ENCODE measurements at places on chromosomes 1 and 21.
A peak's percentile ranks its signal among the peaks of the same experiment; 100 is the strongest.

DNA sequence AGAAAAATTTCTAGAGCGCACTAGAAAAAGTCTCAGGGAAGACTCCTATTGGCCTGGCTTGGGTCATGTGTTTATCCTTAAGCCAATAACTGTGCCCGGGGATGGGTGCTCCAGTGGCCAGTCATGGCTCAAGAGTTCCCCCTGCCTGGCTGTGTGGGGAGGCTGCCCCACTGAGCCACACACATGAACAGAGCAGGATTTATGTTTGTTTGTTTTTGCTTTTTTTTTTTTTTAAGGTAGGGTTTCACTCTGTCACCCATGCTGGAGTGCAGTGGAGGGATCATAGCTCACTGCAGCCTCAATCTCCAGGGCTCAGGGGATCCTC, 21.8 kb downstream of the EDN2 start:
- no peak for DNase-seq

DNA sequence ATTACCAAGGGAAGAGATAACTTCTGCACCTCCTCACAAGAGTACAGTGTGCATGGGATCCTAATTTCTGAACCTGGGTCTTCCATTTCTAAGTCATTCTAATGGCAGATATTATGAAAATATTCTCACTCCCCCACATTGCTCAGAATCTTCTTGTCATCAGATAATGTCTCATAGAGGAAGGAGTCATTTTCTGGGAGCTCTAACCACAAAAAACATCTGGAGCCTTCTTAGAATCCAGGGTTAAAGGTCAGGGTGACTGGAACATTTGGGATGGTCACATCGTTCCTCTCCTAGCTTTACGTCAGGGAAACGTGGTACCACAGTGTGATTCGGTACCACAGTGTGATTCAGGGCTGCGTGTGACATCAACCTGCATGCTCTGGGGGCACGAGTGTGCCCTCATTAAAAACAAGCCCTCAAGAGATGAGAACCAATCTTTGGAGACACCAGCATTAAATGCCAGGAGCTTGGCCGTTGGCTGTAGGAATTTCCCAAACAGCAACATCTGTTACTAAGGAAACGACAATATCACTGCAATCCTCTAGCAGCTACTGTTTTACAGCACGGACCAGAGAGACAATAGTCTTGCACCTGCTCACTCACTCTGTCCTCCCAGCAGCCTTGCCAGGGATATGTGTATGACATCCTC, 179.1 kb downstream of the PSMG1 start:
- peak; percentile 35 for DNase-seq

DNA sequence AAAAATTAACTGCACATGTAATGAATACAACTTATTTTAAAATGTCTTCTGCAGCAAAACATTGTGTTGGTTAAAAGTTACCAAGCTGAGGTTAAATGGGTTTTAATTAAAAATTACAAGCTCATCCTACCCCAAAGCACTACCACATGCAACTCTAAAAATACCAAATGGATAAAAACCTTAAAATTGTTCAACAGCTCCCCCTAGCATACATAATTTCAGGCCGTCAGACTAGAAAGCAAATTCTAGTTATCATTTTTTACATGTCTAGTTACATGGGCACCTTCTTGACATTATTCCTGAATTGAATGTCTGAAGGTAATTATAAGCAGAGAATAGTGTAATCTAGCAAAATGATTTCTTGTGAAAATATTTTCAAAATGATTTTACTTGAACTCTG, 176.5 kb downstream of the C1orf21 start:
- peak; percentile 5 for DNase-seq

GRCh38 chr1:31752952-31753475, 11.1 kb downstream of the ADGRB2 start:
- DNase-seq, result peak; percentile 33

- DNase-seq, result no peak
Measured at GRCh38 chr1:160363010-160363409, 3.9 kb upstream of the NHLH1 start.

- DNase-seq, result peak; percentile 68
Measured at GRCh38 chr1:227318853-227319607, 738 bp upstream of the CDC42BPA start.

DNA sequence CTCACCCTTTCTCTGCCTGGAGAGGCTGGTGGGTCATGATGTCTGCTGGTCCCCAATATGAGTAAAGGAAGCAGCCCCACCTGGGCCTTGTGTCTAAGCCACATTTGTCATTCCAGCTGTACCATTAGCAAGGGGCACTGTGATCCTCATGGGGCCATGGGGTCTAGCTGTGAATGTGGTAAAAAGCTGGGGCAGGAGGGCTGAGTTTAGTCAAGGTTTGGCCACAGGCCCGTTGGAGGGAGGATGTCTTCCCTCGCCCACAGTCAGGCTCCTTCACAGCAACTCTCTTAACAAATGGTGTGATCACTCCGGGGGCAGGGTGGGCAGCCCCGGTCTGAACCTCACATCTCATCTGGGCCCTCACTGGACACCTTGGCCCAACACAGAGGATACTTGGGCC, 115.4 kb downstream of the DMRTB1 start:
- DNase-seq, result no peak

- no peak for DNase-seq
Measured at GRCh38 chr1:241614144-241614543, 26.0 kb downstream of the CHML start.

DNA sequence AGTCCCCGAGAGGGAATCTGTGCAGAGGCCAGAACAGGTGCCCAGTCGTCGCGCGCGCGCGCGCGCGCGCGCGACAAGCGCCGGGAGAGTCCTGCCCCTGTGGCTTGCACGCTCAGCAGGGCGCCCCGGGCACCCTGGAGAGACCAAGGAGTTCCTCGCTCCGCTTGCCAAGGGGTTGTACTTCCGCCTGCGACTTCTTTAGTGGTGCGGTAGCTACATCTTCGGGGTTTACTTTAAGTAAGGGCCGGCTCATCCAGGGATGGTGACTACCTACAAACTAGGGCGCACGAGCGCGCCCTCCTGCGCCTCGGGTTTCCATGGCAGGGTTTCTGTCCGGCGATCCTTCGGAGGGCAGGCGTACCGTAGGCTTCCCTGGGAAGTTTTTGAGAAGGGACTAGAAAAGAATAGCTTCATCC, 1.4 kb downstream of the LHX4 start:
- peak; percentile 50 for DNase-seq

DNA sequence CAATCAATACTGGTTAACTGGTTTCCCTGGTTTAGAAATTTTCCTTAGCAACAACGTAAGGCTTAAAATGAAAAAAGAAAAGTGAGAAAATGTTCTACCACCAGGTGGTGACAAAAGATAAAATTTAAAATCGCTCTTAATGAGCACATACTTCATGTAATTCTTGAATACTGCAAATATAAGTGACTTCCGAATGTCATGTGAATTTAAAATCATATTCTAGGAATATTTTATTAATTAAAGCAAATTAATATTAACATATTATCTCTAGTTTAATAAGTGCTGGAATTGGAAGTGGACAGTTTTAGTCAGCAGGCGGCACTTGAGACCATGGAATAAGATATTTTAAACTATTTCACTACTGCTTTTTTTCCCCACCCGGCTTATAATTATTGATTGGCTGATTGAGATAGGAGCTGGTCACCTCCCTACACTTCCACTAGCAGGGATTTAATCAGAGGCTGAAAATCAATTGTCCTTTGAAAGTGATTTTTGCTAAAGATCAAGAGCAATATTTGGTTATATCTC, 5.0 kb upstream of the ADAMTS1 start:
- peak; percentile 27 for DNase-seq

- no peak for DNase-seq
Measured at GRCh38 chr1:44225761-44226160, 12.5 kb downstream of the DMAP1 start.

DNA sequence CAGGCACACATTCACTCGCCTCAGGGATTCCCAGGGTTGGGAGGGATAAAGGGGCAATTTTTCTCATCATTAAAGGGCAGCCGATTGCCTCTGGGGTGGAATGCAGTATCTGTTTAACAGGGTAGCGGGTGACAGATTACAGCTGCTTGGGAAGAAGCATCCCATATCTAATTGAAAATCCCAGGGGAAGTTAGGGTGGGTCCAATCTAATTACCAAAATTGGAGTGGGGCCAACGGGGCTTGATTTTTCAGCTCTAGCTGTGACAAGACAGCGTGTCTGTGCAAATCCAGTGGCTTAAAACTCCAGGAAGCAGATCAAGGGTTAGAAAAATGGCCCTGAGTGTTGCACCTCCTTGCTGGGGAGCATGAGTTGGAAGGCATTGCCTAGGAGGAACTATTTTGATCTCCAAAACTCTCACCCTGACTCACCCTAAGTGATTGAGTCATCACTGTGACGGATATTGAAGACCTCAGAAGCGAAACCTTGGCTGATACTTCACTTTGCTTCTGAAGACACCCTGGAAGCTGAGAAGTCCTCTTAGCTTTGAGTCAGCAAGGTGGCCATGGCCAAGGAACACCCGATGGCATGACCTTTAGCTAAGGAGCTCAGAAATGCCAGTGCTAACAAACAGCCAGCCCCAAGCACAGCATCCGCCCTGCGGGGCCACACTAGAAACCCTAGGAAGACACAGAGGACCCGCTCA, 46.0 kb downstream of the GRHL3 start:
- peak; percentile 8 for DNase-seq

DNA sequence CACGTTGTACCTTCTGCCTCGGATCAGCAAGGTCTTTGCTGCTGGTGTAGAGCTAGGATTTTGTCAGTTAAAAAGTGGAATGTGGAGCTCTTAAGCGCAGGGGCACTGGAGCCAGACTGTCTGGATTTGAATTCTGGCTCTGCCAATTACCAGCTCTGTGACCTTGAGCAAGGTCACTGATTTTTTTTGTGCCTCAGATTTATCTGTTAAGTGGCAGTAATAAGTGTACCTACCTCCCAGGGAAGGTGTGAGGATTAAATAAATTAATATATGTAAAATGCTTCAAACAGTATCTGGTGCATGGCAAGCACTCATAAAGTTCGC, 40.3 kb downstream of the UBE2U start:
- DNase-seq, result no peak
